Stimulated activated CD8-positive, alpha-beta memory T cell treated with anti-CD3 and anti-CD28 coated beads, Interleukin-7, amount 100 ng/mL, for 4 hours (primary cell): ENCODE measurements at places on chromosomes 4 and X.

DNA sequence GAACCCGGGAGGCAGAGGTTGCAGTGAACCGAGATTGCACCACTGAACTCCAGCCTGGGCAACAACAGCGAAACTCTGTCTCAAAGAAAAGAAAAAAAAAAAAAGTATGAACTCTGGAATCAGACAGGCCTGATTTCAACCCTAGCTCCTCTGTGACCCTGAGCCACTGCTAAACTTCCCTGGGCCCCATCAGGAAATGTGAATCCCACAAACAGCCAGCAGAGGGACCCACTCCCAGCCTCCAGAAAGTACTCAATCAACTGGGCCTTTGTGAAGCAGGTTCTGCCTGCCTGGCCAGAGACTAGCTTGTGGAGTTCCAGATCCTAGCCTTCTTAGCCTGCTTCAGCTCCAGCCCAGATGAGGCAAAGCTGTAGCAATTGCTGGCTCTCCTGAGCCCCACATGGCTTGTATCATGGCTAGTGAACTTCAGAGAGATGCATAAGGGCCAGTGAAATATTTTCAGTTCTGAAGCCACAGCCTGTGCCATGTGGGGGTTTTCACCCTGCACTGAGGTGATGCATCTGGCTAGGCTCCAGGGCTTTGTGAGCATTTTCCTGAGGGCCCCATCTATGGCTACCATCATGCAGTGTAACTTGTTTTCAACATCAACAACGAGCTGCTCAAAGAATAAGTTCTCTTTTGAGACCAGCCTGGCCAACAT is 7.2 kb upstream of the IDS start:
- peak; percentile 33 for DNase-seq

DNA sequence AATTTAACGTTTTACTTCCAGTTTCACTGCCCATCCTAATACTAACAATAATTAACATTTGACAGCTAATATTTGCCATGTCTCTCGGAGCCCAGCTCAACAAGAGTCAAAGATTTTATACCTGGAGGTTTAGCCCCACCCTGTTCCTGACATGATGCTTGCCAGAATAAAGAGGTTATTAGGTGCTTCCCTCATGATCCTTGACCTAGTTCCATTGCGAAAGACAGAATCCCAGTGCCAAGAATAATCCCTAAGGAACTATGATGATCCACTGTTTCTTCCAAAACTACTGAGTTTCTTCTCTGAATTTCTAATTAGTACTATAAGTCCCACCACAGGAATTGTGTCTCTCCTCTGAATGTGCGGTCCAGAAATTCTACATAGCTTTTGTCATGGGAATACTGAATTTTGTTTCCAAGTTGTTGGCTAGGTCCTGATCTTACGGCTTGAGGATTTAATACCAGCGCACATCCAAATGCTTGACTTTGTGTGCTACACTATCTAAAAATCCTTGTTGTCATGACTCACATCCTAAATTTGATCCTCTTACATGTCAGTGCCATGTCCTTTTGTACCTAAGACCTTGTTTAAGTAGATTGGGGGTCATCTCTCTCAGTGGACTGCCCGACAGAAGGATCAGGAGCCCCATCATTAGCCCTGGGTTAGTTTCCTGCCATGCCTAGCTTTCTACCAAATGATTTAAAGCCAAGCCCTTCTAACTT is 23.1 kb downstream of the ANTXR2 start:
- no peak for DNase-seq

GRCh38 chr4:140673729-140674128 is 82.5 kb downstream of the TBC1D9 start:
- DNase-seq: no peak

- DNase-seq: no peak
These were observed 29.3 kb downstream of the PCGF3 start for GRCh38 chr4:734951-735350.

- DNase-seq: no peak
These were observed 44.8 kb downstream of the NPFFR2 start for GRCh38 chr4:72076562-72076961.

GRCh38 chrX:38817004-38817703 is 15.9 kb downstream of the MID1IP1 start:
- DNase-seq: no peak

- DNase-seq: no peak
These were observed 161.7 kb downstream of the EMCN start for GRCh38 chr4:100356172-100356571.

DNA sequence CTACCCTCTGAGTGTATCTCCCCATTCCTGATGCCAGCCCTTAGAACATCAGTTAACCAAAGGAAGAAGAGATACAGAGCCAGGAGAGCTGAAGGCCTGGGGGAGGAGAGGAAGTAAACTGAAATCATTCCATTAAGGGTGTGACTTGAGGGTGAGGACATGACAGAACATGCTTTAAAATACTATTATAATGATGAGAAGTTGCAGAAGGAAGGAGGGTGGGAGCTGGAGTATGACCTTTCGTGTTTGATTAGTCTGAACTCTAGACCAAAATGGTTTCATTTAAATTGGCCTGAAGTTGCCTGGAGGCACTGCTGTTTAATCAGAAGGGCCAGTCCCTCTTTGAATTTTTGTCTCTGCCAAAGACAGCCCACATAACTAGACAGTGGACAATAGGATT is 11.4 kb downstream of the INTS6L start:
- no peak for DNase-seq

- no peak for DNase-seq
These were observed 67.2 kb downstream of the ANK2 start for GRCh38 chr4:113116414-113117357.

DNA sequence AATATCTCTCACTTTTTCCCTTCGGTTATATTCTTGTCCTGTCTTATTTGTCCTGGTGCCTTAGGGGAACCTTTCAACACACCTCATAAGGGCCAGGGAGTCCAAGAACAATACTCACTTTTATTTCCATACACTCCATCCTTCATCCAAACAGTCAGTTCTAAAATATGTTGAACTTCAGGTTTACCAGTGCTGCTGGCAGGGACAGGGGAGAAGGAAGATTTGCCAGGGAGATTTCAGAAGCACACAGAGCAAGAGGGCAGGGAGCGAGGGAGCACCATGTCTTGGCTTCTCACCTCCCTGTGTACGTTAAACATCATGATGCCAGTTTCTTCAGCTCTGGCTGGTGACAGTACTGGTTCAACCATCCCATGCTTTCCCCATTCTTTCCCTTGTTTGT is 631.1 kb upstream of the FAT1 start:
- DNase-seq: no peak

GRCh38 chr4:123913598-123913997 is 517.0 kb downstream of the SPRY1 start:
- DNase-seq: no peak

DNA sequence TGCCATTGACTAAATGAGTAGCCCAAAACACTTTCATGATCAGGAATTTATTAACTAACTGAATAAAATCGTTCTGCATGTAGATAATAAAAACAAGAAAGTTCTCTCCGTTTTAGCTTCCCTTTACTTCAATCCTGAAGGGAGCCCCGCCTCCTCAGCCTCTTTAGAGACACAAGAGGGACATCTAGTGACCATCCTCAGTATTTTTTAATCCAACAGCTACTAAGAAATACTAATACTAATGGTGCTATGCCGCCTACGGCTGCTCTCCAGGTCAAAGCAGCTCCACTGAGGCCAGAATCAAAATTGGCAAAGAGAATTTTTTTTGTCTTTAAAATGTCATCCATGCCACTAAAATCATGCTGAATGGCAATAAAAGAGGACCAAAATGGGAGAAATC is 3.2 kb upstream of the PCDH19 start:
- no peak for DNase-seq

DNA sequence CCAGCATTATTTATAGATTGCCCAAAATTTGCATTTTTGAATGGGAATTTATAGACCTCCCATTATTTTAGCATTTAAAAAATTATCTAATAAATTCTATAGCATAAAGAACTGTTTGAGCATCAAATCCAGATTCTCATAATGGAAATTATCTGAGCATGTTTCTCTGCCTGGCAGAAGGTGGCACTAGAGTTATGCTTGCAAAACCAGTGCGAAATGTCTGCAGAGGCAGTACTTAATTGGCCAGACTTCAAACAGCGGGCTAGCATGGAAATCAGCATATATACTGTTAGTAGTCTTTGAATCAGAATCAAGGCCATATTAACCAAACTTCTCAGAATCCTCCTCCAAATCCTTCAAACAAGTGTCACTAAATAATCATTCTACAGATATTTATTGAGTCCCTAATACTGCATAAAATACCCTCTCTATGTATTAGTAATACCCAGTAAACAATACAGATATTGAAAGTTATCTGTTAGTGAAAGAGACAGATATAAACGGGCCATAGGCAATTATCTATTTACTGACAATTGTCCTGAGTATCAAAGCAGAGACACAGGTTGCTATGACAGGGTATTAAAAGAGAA is 78.7 kb upstream of the DCLK2 start:
- no peak for DNase-seq

- no peak for DNase-seq
These were observed 2.5 kb downstream of the PPBP start for GRCh38 chr4:73985528-73985852.

DNA sequence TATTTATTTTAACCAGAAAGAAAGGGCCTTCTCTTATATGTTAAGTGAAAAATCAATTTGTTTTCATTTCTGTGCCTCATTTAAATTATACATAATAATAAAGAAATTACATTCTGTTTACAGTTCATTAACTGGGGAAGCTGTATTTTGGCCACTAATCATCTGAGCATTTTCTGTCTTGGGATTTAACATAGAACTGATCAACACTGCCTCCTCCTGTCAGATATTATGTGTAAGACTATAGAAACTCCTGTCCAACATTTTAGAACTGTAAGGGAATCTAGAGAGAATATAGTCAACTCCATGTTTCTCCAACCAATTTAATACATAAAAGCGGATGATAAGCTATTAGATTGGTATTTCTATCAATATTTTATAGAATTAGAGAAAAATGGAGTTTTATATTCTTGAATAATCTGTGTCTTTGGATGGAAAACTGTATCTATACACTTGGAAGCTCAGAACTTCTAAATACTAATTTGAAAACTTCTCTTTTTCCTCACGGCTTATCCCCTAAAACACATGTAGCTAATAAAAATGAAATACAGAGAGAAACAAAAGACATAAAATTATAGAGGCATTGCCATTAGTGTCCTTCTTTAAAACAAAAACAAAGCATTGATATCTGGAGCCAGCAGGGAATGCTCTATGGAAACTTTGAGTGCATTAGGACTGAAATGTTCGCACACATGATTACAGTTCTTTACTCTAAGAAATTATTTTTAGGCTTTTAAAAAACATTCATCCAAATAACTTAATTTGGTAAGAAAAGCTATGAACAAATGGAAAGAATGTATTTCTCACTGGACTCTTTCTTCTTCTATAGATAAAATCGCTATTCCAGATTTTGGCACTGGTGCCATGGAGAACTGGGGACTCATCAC is 33.1 kb downstream of the ENPEP start:
- DNase-seq: no peak

GRCh38 chr4:140133576-140133975 is 20.4 kb downstream of the MAML3 start:
- no peak for DNase-seq

DNA sequence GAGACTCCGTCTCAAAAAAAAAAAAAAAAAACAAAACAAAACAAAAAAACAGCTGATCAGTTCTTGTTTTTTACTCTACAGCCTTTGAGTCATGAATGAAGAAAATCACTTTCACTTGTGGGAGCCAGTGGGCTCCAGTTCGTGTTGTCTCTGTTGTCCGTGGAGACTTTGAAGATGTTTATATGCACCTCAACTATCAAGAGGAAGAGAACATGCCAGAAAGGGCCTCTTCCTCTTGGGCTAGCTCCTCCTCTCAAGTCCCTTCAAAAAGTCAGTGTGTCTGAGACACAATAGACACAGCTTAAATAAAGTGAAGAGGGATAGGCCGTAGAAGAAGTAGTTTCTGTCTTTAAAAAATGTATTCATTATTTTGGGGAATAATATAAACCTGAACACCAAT is 182.7 kb downstream of the KDR start:
- no peak for DNase-seq

DNA sequence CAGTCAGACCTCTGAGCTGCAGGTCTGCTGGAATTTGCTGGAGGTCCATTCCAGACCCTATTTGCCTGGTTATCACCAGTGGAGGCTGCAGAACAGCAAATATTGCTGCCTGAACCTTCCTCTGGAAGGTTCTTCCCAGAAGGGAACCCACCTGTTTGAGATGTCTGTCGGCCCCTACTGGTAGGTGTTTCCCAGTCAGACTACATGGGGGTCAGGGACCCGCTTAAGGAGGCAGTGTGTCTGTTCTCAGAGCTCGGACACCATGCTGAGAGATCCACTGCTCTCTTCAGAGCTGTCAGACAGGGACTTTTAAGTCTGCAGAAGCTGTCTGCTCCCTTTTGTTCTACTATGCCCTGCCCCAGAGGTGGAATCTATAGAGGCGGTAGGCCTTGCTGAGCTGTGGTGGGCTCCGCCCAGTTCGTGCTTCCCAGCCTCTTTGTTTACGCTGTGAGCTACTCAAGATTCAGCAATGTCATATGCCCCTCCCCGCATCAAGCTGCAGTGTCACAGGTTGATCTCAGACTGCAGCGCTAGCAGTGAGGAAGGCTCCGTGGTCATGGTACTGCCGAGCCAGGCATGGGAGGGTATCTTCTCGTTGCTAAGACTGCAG is 44.1 kb upstream of the KDR start:
- no peak for DNase-seq

DNA sequence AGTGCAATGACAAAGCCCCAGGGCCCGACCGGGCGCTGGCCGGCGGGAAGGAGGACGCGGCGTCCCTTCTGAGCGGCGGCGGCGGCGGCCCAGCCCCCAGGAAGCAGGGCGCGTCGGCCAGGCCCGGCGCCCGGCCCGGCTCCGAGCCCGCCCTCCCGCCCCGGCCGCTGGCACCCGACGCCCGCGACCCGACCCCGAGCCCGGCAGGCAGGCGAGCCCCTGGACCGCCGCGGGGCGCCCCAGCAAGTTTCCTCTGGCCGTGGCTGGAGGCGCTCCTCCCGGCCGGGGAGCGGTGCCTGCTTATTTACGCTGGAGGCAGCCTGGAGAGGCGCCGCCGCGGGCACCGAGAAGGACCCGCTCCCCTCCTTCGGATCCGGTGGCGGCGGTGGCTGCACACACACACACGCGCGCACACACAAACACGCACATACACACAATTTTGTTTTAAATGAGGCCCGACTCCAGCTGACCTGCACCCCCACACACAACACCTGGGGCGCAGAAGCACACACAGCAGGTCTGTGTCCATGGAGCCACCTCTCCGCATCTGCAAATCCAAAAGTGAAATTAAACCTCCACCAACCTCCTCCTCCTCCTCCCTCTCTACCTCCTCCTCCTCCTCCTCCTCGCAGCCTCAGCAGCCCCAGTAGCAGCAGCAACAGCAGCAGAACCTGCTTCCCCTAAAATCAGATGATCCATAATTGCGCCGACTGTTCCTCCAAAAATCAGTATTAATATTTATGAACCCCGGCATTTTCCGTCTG is 669 bp downstream of the IRF2 start:
- DNase-seq: peak; percentile 26

- DNase-seq: no peak
These were observed 59.1 kb downstream of the AMELX start for GRCh38 chrX:11352296-11352741.
